ENCODE measurements at places on chromosomes 5 and 9.

GRCh38 chr5:71957292-71957898, 149.9 kb upstream of the MAP1B start:
- DNase-seq = no peak

DNA sequence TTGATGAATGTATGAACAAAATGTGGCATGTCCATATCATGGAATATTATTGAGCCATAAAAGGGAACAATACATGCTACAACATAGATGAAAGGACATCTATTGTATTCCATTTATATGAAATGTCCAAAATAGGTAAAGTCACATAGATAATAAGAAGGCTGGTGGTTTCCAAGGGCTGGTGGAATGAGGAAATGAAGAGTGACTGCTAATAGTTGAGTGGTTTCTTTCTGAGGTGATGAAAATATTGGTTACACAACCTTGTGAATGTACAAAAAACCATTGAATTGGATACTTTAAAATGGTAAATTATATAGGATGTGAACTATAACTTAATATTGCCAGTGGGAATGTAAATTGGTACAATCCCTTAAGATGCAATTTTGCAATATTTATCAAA, 5.2 kb downstream of the ARSB start:
- DNase-seq = no peak

GRCh38 chr5:132362086-132362485, 7.4 kb upstream of the SLC22A5 start:
- DNase-seq = no peak

- DNase-seq = no peak
These were observed 36.8 kb upstream of the C5orf58 start for GRCh38 chr5:170195961-170196360.

- DNase-seq = peak; percentile 94
These were observed 30.4 kb downstream of the RNF145 start for GRCh38 chr5:159178978-159179377.

DNA sequence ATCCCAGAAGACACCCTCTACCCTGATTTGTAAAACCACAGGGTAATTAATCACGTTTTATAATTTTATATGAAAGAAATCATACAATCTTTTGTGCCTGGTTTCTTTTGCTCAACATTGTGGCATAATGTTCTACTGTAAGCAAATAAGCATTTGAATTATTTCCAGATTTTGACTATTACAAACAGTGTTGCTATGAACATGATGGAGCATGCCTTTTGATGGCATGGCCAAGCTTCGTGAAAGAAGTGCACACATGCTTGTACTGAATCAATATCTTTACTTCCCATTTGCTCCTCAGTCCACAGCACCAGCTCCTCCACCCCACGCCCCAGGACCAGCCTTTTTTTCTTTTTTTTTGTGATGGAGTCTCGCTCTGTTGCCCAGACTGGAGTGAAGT, 29.9 kb downstream of the ACSL6 start:
- no peak for DNase-seq

GRCh38 chr9:91776409-91777291, 173.4 kb downstream of the ROR2 start:
- peak; percentile 27 for DNase-seq

GRCh38 chr9:130781569-130781968, 53.5 kb upstream of the ABL1 start:
- DNase-seq = no peak

DNA sequence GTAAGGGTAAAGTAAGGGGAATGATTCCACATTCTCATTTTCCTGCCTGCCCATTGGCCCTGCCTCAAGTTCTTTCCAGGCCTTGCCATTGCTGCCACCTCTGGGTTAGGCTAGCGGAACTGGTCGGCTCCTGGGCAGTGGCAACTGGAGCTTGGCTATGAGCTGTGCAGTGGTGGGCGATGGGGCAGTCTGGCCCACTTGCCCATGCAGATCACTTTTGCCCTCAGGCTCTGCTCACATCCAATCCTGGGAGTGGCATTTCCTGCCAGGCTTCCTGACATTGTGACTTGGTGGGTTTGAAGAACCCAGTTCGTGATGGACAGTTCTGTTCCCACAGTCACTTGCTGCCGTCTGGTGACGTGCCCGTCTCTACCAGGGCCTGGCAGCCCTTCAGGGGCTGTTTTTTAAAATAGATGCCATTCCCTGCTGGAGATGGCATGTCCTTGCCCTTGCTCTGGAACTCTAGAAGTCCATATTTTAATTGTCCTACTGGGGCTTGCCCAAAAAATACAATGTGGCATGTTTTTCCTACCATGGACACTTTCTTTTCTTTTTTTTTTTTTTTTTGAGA, 86.1 kb downstream of the FGF18 start:
- no peak for DNase-seq

GRCh38 chr5:81303563-81303962, 2.2 kb downstream of the ZCCHC9 start:
- peak; percentile 84 for DNase-seq

- peak; percentile 80 for DNase-seq
These were observed 380.8 kb downstream of the EBF1 start for GRCh38 chr5:158718738-158719505.

- DNase-seq = peak; percentile 23
These were observed 115.5 kb downstream of the SLC12A2 start for GRCh38 chr5:128199104-128199503.

- DNase-seq = no peak
These were observed 22.7 kb upstream of the ANKRD34B start for GRCh38 chr5:80592761-80593160.

DNA sequence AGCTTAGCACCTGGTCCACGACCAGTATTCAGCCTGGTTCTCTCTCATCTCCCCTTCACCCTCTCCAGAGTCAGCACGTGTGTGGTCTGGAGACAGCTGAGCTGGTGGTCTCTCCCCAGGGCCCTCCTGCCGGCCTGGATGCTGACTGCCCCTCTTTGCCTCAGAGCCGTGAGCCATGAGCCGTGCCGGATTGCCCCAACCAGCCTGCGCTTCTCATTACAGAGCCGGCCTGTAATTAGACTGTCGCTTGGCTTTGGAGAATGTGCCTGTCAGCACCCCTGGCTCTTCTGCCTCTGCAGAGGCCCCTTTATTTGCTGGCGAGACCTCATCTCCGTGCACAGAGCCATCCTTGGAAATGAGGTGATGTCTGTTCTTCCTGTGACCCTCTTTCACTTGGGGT, 118.7 kb upstream of the BOD1 start:
- no peak for DNase-seq

- peak; percentile 82 for DNase-seq
These were observed 126.2 kb downstream of the SAXO1 start for GRCh38 chr9:18906656-18907395.
